A549 treated with DMSO at 1 μM for 4 hours (cell line): ENCODE measurements at places on chromosomes 12 and 14. TPM values are rescaled to one million over a fixed set of nuclear protein-coding genes. Genes with fewer than 3 reads are reported as not detected.

BIN2 gene
- 0.05 to 0.11 TPM (median 0.08 TPM) in 4 of 5 replicates, not detected in the other for total RNA-seq

NELL2 gene
- total RNA-seq: 0.07 to 0.13 TPM (median 0.09 TPM) in 3 of 5 replicates, not detected in the others

NINJ2 gene
- total RNA-seq: 0.39 to 0.78 TPM (median 0.44 TPM) in 5 replicates

TAS2R19 gene
- 0.09 to 0.25 TPM in 2 of 5 replicates, not detected in the others for total RNA-seq

CAPZA3 gene
- total RNA-seq: not detected in 5 replicates

DLK1 gene
- 0.11 to 0.80 TPM (median 0.36 TPM) in 5 replicates for total RNA-seq

FAM181A gene
- not detected in 5 replicates for total RNA-seq

FBRSL1 gene
- 50.9 to 84.7 TPM (median 73.0 TPM) in 5 replicates for total RNA-seq

TAS2R9 gene
- total RNA-seq: not detected in 5 replicates

PIWIL1 gene
- total RNA-seq: not detected in 5 replicates

TROAP gene
- total RNA-seq: 81.0 to 101 TPM (median 83.0 TPM) in 5 replicates

TAS2R7 gene
- not detected in 5 replicates for total RNA-seq

MYO1H gene
- not detected in 5 replicates for total RNA-seq

PLA2G1B gene
- not detected in 5 replicates for total RNA-seq

LMNTD1 gene
- not detected in 5 replicates for total RNA-seq

IQSEC3 gene
- 0.01 TPM in 2 of 5 replicates, not detected in the others for total RNA-seq

DNAJC22 gene
- total RNA-seq: 20.5 to 25.1 TPM (median 23.7 TPM) in 5 replicates

SLC8A3 gene
- not detected in 5 replicates for total RNA-seq

SOX5 gene
- not detected in 5 replicates for total RNA-seq

KLC1 gene
- total RNA-seq: 82.1 to 109 TPM (median 105 TPM) in 5 replicates

RNF212B gene
- total RNA-seq: not detected in 5 replicates

CLEC2B gene
- total RNA-seq: 1.6 to 2.5 TPM (median 1.9 TPM) in 5 replicates

GLS2 gene
- 0.07 to 0.26 TPM (median 0.22 TPM) in 4 of 5 replicates, not detected in the other for total RNA-seq
